CMK (cell line): ENCODE measurements at places on chromosomes 1 and 21.

GRCh38 chr1:101193733-101194169, 43.1 kb upstream of the S1PR1 start:
- no peak for DNase-seq

DNA sequence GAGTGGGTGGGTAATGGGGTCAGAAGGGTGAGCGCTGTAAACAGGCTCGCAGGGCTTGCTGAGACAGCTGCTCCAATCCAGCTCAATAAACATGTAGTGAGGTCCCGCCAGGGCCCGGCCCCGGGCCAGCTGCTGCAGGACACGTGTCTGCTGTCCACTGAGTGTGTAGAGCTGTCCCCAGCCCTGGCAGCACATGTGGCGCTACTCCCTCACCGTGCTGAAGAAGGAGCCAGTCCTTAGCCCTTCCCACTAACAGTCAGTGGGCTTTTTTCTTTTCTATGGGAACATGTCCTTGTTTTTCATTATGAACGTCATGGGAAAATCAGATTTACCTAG, 78.9 kb upstream of the C1orf174 start:
- DNase-seq, result no peak

DNA sequence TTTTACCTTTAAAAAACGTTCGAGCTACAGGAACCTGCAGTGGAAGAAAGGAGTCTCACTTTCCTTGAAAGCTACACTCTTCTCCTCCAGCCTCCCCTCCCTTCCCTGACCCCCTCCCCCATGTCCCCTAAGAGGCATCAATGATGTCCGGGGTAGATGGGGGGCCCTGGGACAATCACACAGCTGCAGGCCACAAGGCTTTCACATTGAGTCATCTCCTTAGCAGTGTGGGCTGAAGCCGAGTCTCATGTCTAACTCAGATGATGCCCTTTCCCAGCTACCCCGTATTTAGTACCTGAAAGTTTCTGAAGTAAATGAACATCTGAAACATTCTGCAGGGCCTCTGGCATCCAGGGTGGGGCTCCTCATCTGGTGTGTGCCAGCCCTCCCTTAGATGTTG, 6.3 kb upstream of the GPR25 start:
- DNase-seq, result no peak

DNA sequence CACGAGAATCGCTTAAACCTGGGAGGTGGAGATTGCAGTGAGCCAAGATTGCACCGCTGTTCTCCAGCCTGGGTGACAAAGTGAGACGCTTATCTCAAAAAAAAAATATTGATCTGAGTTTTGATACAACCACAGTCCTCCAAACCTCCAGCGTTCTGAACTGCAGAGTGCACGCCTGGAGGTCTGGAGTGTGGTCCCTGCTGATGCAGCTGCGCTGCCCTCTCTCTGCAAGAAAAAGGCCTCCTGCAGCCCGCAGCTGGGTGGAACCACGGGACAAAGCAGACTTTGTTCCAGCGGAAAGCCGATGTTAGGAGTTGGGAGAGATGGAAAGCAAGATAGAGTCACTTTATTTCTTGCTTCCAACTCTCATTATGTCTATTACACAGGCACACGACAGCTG, 144.9 kb upstream of the SOD1 start:
- no peak for DNase-seq

DNA sequence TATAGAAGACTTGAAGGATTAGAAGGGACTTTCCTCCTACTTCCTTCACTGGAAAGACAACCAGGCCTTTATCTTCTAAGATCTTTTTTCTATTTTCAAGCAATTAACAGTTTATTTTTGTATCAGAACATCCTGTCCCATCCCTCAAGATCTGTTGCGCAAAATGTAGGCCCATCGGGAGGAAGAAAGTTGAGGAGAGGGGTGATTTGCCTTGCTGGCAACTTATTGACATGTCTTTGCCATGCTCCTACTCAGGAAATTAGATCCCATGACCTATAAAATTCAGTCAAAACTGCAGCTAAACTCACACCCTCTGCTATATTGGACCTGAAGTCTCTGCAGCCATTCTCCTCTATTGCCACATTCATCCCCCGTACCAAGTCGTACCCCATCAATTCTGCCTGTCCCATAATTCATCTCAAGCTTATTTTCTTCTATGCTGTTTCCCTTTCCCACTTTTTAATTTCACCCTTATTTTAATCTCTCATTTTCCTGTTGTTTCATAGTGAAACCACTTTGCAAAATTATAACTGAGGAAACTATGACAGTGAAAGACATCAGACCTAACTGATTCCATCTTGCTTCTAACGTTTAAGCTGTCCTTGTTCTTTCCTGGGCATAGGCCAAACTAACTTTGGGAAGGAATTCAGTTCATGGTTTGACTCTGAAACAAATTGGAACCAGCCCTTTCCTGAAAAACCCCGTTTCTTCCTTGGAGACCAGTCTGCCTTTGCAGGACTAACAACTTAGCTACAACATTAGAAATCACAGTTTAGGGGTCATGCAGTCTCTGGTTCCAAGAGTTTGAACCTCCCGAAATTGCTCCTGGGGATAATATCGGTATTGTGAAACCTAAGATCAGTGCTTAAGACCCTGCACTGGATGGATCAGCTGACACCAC, 195.7 kb upstream of the PTBP2 start:
- no peak for DNase-seq

GRCh38 chr21:44871576-44872269, 1.8 kb downstream of the PTTG1IP start:
- no peak for DNase-seq

- no peak for DNase-seq
These were observed 27.2 kb upstream of the KIAA0040 start for GRCh38 chr1:175219774-175220173.

DNA sequence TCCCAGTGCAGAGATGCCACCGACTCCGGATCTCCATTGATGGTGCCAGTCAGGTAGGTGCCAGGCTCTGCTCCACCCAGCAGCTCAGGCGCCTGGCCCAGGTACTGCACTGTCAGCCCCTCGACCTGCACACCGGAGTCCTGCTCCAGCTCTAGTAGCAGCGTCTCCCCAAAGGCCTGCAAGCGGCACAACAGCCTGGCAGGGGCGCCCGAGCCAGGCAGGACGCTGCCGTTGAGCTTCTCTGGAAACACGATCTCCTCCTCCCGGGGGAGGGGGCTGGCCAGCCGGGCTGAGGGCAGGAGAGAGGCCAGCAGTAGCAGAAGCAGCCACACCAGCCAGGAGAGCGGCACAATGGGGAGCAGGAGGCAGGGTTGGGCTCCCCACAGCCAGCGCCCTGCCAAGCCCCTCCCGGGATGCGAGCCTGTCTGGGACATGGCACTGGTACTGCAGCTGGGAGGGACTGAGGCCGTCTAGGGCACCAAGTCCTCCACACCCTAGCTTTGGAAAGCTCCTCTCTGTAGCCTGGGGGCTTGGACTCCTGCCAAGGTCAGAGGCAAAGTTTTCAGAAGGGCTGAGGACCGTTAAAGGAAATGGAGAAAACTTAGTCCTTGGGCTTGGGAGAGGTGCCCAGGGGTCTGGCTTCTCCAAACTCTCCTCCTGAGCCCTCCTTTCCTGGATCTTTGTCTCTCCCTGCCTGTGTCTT, 509 bp downstream of the ADAMTS4 start:
- DNase-seq, result no peak

- no peak for DNase-seq
These were observed 92.3 kb upstream of the ACTL8 start for GRCh38 chr1:17662786-17663185.

- no peak for DNase-seq
These were observed 14.6 kb downstream of the MAB21L3 start for GRCh38 chr1:116125758-116126157.

DNA sequence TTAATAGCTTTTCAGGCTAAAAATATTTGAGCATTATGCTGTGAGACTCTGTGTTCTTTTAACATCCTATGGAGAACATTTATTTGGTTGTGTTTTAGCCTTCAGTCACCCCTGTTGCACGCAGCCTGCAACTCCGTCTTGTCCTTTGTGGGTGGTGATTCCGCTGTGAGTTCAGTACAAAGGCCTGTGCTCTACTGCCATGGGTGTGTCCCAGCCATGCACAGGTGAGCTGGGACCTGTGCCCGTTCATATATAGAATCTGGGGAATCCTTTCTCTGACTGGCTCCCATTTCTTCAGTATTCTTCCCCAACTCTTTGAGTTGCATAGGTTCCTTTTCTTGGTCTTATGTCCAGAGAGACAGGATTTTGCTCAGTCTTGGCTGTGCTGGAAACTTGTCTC, 61.4 kb downstream of the ACTL8 start:
- no peak for DNase-seq

DNA sequence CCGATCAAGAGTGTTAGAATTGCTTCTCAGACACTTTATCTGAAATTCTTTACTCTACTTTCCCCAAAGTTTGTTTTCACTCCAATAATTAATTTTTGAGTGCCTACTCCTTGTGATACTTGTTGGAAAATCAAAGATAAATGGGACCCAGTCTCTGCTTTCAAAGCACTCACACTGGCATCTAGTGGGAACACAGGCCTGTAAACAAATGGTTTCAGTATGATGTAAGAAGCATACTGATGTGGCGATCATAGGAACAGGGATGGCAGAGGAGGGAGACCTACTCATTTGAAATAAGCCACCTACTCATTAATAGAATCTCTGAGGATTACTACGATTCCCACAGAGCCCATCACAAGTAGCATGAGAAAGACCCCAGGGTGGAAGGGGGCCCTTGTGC, 273.7 kb upstream of the ST6GALNAC5 start:
- no peak for DNase-seq

- DNase-seq, result no peak
These were observed 153.7 kb downstream of the ELAVL4 start for GRCh38 chr1:50262436-50262835.
